Naive thymus-derived CD8-positive, alpha-beta T cell (primary cell): ENCODE measurements at places on chromosomes 1 and 21. TPM values are rescaled to one million over a fixed set of nuclear protein-coding genes. Genes with fewer than 3 reads are reported as not detected.

DDI2 gene
- total RNA-seq = 47.1 TPM

- no peaks in the 10 kb centered on the region for H3K36me3 ChIP-seq
- H3K27me3 ChIP-seq = no peaks in the 10 kb centered on the region
- DNase-seq = no peak
Measured at GRCh38 chr1:91828583-91829281, 57.2 kb downstream of the TGFBR3 start.

GRCh38 chr1:15305468-15305770 is 58.4 kb downstream of the FHAD1 start:
- H3K4me1 ChIP-seq = no peaks in the 10 kb centered on the region
- no peak overlapping the region for H3K4me3 ChIP-seq
- no peak for DNase-seq
- no peaks in the 10 kb centered on the region for H3K36me3 ChIP-seq
- no peak overlapping the region for H3K27ac ChIP-seq

TAS1R1 gene
- total RNA-seq = not detected

GRCh38 chr1:1601564-1602303 is 1.8 kb upstream of the FNDC10 start:
- no peak overlapping the region for H3K27ac ChIP-seq
- peaks cover 14% of the 10 kb centered on the region for H3K4me1 ChIP-seq

- H3K36me3 ChIP-seq = no peaks in the 10 kb centered on the region
- no peak for DNase-seq
- H3K4me3 ChIP-seq = peak overlapping the region; percentile 99
- peaks cover 24% of the 10 kb centered on the region for H3K4me1 ChIP-seq
- no peaks in the 10 kb centered on the region for H3K27me3 ChIP-seq
Measured at GRCh38 chr1:192808163-192808517, 699 bp upstream of the RGS2 start.

COL18A1 gene
- total RNA-seq = 22.2 TPM

ACTA1 gene
- 0.34 TPM for total RNA-seq

DNA sequence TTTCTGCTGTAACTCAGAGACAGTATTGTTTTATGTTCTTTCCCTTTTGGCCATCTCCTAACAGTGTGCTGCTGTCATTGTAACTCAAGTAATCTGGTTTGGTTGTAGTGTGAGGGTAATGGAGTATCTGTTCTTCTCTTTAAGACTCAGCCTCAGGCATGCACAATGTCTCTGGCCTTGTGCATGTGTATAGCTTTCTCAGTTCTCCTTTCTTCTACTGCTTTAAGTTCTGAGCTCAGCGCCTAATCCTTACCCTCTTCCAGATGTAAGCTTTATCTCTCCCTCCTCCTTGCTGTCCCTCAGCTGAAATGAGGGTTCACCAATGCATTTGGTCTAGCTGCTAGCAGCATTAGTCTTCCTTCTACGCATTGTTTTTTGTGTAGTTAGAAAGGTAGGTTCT is 1420.4 kb upstream of the PRMT6 start:
- H3K27ac ChIP-seq = no peak overlapping the region
- no peaks in the 10 kb centered on the region for H3K4me1 ChIP-seq
- H3K36me3 ChIP-seq = no peaks in the 10 kb centered on the region
- no peak overlapping the region for H3K4me3 ChIP-seq

- H3K36me3 ChIP-seq = peaks cover 8% of the 10 kb centered on the region
- no peak overlapping the region for H3K4me3 ChIP-seq
- no peak for DNase-seq
- no peaks in the 10 kb centered on the region for H3K27me3 ChIP-seq
Measured at GRCh38 chr1:199463521-199464127, 563.9 kb upstream of the NR5A2 start.

DNA sequence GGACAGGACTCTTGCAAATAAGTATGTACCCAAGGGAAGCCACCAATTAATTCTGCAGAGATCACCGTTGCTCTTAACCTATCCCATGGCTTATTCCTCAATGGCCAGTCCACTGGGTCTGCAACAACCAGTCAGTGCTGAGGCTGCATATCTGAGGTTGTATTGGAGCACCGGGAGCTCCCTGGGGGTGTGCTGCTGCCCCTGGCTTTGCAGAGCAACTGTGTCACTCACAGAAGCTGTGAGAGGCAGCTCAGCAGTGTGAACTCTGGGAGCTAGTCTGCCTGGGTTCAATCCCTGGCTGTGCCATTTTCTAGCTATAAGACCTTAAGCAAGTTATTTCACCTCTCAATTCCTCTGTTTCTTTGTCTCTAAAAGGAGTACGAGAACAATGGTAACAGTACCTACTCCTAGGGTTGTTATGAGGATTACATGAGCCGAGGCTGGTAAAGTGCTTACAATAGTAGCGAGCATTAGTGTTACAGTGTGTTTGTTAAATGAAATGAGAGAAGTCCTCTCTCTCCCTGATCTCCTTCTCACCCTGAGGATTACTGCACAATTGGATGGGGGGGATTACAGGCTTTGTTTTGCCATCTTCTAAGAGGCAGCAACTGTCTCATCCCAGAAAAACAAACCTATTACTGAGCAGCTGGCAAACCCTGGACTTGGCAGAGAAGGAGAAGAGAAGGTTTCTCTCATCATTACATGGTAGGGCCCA is 3.6 kb downstream of the RXRG start:
- H3K36me3 ChIP-seq = peaks cover 3% of the 10 kb centered on the region
- H3K27me3 ChIP-seq = peaks cover 24% of the 10 kb centered on the region
- H3K4me1 ChIP-seq = no peaks in the 10 kb centered on the region
- no peak overlapping the region for H3K4me3 ChIP-seq
- DNase-seq = no peak

GRCh38 chr1:86069757-86070145 is 86.8 kb downstream of the COL24A1 start:
- H3K36me3 ChIP-seq = no peaks in the 10 kb centered on the region
- no peak overlapping the region for H3K27ac ChIP-seq
- H3K4me3 ChIP-seq = no peak overlapping the region
- DNase-seq = no peak
- H3K4me1 ChIP-seq = no peaks in the 10 kb centered on the region

- H3K4me3 ChIP-seq = no peak overlapping the region
- H3K27me3 ChIP-seq = peaks cover 8% of the 10 kb centered on the region
- no peak for DNase-seq
- no peaks in the 10 kb centered on the region for H3K4me1 ChIP-seq
- no peak overlapping the region for H3K27ac ChIP-seq
Measured at GRCh38 chr1:165960136-165960535, 132.7 kb downstream of the UCK2 start.

HSF2BP gene
- total RNA-seq = 0.68 TPM
